GM12878 (cell line): ENCODE measurements at places on chromosomes 13 and 19. TPM values are rescaled to one million over a fixed set of nuclear protein-coding genes. Genes with fewer than 3 reads are reported as not detected.

Gene LIM2
- not detected in 2 replicates for total RNA-seq

Gene KASH5
- 0.21 TPM in 1 of 2 replicates, not detected in the other for total RNA-seq

DNA sequence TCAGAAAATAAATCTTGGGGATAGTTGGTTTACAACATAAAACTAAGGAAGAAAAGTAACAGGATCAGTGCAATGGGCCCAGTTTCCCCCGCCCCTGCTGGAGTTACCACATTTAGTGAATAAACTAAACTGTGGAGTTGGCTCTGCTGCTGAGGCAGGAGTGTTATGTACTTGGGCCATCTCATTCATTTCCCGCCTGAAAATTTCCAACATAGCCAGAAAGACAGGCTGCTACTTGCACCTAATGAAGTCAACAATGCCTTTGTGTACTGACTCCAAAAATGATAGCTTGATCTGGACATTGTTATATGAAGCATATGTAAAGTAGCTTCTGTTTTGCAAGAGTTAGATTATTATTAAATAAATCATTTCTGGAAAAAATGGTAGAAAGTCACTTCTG is 7.9 kb upstream of the RNASEH2B start:
- no peak for DNase-seq

Gene CYP4F11
- total RNA-seq = 0.08 TPM in 1 of 2 replicates, not detected in the other

- DNase-seq = no peak
These were observed 25.0 kb downstream of the ITM2B start for GRCh38 chr13:48258002-48258401.

DNA sequence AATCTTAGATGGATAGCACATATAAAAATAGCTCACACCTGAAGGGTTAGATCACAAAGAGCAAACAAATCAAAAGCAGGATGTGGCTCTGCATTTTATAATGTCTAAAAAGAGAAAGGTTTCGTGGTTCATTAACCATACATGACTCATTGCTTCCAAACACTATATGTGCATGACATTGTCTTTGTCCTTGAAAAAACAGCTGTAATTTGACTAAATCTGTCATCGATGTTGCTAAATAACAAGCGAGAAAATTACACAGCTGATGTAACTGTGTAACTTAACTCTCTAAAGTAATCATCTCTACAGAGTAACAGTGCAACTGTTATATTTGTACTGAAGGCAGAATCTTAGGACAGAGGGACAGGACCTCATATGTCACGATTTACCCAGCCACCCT is 383.1 kb upstream of the GPC6 start:
- DNase-seq = no peak

DNA sequence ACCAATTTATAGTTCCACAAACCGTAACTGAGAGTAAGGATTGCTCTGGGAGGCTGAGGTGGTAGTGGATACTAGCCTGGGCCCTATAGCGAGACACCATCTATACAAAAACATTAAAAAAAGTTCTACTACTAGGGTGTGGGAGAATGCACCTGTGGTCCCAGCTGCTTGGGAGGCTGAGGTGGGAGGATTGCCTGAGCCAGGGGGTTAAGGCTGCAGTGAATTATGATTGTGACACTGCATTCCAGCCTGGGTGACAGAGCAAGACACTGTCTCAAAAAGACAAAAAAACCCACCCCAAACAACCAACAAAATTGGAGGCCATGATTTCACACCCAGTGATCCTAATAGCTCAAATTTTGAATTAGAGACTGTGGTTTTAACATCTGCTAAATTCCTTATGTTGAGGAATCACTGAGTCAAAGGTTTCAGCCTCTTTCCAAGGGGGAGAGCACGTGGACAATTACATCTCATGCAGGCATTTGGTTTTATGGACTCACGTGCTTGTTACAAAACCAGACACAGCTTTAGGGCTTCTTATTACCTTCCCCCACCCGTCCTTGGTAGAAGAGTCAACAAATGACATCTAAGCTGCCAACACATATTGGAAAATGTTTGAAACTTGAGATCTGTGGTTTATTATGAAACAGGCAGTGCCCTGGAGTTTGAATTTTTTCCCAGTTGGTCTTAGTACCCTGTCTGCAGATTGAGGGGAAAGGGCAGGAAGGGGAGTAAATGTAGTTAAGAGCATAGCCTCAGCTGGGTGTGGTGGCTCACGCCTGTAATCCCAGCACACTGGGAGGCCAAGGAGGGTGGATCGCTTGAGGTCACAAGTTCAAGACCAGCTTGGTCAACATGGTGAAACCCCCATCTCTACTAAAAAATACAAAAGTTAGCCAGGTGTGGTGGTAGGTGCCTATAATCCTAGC is 18.5 kb downstream of the CYP2A6 start:
- DNase-seq = no peak

DNA sequence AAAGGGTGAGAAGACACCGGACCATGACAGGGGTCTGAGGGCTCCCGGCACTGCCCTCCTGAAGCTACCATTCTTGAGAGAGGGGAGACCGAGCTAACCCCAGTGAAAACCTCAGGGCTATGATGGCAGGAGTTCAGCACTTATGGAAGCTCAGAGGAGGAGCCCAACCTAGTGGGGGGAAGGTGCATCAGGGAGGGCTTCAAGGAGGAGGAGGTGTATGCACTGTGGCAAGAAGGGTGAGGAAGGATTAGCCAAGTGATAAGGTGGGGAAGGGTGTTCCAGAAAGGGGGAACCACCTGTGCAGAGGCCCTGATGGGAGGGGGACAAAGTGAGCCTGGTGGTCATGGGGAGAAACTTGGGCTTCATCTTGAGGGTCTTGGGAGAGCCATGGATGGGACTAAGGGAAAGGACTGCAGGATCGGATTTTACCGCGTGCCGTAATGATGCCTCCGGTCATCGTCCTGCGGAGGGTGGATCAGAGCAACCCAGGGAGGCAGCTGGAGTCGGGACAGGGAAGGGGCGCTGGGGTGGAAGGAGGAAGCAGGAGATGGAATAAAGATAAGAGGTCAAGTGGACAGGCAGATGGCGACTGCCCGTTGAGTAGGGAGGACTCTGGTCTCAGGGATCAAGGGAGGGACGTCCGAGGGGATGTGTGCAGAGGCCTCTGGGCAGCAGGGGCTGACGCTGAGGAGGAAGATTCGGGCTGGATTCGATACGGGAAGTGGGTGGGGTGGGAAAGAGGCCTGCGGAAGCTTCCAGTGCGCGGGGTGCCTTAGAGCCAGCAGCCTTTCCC is 13.3 kb upstream of the PSMD8 start:
- no peak for DNase-seq

- DNase-seq = no peak
These were observed 61.7 kb downstream of the TDRD12 start for GRCh38 chr19:32781280-32781679.

- no peak for DNase-seq
These were observed 91.7 kb downstream of the ATP8A2 start for GRCh38 chr13:25463496-25463895.

DNA sequence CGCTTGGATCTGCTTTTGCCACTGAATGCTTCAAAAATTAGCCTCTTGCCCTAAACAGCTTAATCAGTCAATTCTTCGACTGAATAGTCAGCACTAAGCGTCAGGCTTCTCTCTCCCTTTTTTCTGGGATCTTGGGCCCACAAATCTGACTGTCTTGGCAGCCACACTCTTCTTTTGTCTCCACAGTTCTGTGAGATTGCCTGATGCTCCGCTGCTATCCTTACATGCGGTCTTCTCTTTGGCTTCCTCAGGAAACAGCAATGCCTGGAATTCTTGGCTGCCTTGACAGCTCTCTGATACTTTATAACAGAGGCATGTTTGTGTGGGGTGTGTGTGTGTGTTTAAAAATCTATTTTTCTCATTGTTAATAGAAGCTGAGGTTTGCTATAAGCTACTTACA is 32.6 kb downstream of the ERCC5 start:
- no peak for DNase-seq

- DNase-seq = no peak
These were observed 4.1 kb downstream of the IER2 start for GRCh38 chr19:13154241-13154778.

GRCh38 chr13:49217962-49218492 is 2.1 kb upstream of the MLNR start:
- DNase-seq = no peak

GRCh38 chr19:13401388-13401787 is 104.9 kb downstream of the CACNA1A start:
- no peak for DNase-seq

Gene ERICH6B
- total RNA-seq = not detected in 2 replicates

- no peak for DNase-seq
These were observed 34.9 kb downstream of the TNFSF13B start for GRCh38 chr13:108304170-108305016.
